ENCODE measurements at places on chromosomes 16 and 17.

- no peak for DNase-seq
These were observed 1151.9 kb upstream of the GOT2 start for GRCh38 chr16:59886021-59886420.

- DNase-seq, result no peak
These were observed 963.6 kb upstream of the GOT2 start for GRCh38 chr16:59697761-59698160.

DNA sequence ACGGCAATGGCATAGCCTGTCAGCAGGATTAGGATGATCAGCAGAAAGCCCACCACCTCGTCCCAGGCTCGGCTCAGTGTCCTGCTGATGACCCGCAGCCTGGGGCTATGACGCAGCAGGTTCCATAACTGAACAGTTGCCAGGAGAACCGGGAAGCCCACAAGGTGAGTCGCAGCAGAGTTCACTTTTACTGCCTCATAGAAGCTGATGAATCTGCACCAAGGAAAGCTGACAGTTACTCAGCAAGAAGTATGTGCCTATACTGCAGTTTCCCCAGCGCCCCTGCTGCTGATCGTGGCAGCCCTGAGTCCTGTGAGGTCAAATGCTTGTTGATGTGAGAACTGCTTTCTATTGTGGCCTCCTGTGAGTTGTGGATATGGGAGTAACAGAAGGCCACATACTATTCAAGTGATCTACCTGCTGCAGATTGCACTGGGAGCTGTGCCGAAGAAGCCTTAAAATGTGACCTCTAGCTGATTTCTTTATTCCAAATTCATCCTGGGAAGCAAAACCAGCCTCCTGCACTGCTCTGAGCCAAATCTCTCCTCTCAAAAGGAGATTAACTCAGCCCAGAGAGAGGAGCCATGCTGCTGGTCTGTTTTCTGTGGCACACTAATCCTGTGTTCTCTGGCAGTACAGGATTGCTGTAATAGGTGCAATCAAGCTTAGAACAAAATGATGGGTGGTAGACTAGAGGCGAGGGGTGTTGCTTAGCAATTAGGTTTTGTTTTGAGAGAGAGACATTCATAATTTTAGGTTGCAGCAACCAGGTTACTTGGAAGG lies 38.8 kb downstream of the IST1 start:
- DNase-seq, result no peak

- DNase-seq, result no peak
These were observed 192.3 kb upstream of the SALL1 start for GRCh38 chr16:51343411-51343810.

DNA sequence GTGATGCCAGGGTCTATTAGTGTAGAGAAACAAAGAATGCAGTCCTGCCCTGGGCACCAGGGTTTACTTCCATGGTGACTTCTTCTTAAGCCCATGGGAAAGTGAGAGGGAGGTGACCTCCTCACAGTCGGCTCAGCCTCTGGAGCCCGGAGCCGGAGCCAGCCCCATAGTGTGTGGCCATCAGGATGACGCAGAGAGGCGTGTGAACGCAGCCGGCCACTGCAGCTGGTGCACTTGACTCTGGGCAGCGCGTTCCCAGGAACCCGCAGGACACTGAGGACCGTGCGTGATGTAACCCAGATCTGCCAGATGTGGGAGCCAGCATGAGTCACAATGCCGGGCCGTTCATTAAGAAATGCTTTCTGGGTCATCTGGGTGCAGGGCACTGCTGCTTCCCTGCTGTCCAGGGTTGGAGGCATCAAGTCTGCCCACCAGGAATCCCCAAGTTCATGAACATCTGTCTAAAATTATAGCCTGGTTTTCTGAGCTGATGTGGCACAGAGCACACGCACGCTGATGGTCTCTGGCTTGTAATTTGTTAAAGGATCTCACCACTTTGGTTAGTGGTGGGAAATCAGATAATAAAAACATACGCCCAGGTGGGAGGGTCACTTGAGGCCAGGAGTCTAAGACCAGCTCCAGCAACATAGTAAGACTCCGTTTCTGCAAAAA lies 114.1 kb downstream of the PITPNC1 start:
- no peak for DNase-seq

DNA sequence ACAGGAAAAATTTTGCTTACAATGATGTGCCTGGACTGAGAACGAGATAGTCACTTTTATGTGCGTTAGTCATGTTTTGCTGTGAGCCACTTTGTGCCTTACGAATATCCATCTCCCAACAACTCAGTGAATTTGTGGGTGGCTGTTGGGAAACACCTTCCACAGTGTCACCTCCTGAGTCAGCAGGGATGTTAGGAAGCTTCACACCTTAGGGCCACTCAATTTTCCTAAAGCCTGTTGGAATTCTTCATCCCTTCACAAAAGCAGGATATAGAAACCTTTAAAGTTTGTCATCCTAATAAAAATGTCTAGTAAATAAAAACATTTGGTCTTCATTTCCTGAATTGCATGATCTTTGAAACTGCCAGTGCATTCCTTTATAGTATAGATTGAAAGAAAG lies 4.3 kb upstream of the KRTAP3-1 start:
- DNase-seq, result no peak

DNA sequence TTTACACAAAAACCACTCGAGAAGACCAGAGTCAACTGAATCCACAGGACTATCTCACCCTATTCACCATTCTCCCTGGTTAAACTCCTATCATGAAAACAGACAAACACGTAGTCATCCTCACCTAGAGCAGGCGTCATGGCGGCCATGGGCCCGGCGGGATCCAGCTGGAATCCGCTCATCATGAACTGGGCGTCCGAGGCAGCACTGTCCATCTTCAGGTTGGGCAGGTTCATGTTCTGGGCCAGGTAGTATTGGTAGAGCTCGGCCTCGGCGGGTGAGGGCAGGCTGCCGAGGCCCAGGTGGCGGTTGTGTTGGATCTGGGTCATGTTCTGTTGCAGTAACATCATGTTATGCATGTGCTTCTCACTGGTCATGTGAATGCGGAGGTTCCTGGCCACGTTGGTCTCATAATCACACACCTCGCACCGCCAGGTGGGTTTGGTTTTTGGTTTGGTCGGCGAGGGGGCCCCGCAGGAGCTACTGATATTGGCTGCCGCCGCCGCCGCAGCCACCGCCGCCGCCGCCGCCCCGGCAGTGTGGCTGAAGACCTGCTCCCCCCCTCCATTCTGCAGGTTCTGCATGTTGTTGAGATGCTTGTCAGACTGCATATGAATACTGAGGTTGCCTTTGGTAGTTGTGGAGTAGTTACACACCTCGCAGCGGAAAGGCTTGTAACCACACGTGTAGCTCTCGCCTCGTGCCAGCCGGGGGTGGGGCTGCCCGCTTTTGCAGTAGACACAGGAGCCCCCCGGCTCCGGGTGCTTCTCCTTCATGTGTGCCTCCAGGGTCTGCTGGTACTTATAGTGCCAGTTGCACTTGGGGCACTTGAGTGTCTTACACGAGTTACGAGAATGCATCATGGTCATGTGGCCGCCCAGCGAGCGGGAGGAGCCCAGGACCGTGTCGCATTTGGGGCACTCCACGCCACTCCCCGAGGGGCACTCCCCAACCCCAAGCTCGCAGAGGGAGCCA lies 90.3 kb downstream of the ZFHX3 start:
- no peak for DNase-seq

DNA sequence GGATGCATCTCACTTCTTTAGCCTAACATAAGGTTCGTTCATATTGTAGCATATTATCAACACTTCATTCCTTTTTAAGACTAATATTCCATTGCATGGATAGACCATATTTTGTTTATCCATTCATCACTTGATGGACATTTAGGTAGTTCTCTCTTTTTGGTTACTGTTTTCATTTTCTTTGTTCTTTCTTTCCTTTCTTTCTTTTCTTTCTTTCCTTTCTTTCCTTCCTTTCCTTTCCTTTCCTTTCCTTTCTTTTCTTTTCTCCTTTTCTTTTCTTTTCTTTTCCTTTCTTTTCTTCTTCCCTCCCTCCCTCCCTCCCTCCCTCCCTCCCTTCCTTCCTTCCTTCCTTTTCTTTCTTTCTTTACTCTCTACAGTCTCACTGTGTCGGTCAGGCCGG lies 24.2 kb downstream of the PLCG2 start:
- no peak for DNase-seq

- DNase-seq, result no peak
These were observed 39.2 kb downstream of the ADCY7 start for GRCh38 chr16:50305441-50306061.

DNA sequence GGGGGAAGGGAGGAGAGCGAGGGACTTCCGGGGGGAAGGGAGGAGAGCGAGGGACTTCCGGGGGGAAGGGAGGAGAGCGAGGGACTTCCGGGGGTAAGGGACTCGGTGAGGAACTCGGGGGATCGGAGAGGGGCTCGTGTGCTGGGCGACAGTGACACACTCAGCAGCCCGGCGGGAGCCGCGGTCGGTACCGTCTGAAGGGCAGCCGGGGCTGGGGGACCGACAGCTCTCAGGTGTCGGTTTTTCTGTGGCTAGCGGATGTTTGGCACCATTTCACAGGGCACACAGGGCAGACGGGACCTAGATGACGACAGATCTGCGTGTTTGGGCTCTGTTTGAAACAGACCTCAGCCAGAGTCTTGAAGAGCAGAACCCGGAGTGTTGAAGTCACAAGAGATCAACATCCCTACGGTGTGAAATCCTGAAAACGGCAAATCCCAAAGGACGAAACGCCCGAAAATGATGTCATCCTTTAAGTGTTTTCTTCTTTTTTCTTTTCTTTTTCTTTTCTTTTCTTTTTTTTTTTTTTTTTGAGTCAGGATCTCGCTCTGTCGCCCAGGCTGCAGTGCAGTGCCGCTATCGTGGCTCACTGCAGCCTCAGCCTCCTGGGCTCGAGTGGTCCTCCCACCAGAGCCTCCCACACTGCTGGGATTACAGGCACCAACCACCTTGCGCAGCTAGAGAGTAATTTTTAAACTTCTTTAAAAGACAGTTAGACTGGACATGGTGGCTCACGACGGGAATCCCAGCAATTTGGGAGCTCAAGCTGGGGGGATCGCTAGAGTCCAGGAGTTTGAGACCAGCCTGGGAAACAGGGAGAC lies 23.9 kb downstream of the ZNF778 start:
- DNase-seq, result peak; percentile 94

DNA sequence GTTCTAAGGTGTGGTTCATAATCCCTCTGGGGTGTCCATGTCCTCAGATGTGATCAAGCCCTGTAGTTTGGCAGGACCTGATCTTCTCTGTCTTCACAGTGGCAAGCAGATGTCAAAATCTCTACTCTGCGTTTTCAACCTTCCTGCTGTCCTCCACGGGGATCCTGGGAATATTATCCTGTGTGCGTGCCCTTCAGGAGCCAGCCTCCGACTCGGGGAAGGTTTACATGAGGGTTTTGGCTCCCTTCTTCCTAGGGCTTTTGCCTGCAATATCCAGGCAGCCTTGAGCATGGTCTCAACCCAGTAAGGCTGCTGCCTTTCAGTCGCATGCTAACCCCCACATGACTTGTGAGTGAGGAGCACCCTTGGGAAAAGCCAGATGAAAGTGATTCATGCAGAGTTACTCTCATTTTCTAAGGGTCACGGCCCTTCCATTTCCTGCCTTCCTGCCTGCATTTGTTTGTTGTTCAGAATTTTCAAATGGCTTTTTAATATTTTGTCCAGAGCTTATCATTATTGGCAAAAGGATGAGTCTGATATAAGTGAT lies 202.2 kb upstream of the CHMP6 start:
- DNase-seq, result no peak

DNA sequence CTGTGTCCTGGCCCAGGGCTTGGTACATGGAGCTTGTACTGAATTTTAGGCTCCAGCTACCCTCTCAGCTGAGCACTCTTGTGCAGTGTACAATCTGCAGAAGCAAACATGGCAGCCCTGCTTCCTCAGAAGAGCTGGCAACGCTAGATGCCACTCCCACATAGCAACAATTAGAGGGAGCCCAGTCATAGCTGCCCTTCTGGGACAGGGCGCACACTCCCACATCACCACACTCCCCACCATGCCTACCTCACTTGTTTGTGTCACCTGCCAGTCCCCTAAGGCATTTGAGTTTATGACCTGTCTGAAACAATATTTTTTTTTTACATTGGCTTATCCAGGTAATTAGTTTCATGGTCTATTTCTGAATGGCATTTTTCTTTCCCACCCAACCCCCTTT lies 72.3 kb downstream of the C17orf67 start:
- DNase-seq, result no peak

GRCh38 chr16:27841061-27841801 lies 222.3 kb downstream of the GSG1L start:
- no peak for DNase-seq

GRCh38 chr16:5918567-5919130 lies 821.1 kb upstream of the EEF2KMT start:
- no peak for DNase-seq

GRCh38 chr17:48970224-48970623 lies 1.8 kb upstream of the GIP start:
- no peak for DNase-seq

DNA sequence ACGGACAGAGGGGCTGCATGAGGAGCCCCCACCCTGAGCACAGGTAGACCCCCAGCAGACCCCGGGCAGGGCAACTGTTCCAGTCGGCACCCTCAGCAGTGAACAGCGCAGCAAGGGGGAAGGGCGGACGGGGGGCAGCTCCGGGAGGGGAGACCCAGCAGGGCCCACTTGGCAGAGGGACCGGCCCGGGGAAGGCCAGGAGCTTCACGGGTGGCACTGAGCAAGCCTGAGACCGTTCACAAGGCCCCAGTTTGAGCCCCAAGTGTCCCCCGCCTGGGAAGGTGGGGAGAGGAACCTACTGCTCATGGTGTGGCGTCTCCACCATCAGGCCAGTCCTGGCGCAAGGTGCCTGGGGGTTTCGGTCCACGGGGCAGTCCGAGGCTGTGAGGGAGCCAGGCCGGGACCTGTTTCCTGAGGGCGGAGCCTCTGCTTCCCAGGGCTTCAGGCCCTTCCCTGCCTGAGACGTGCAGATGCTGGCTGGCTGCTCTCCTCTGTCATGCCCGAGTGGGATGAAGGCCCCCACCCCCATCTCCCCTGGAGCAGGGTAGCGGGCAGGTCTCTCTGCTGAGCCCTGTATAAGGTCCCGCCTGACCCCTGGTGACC lies 54.4 kb upstream of the GNG13 start:
- DNase-seq, result no peak

- peak; percentile 45 for DNase-seq
These were observed 60.4 kb upstream of the RPH3AL start for GRCh38 chr17:413016-413350.

DNA sequence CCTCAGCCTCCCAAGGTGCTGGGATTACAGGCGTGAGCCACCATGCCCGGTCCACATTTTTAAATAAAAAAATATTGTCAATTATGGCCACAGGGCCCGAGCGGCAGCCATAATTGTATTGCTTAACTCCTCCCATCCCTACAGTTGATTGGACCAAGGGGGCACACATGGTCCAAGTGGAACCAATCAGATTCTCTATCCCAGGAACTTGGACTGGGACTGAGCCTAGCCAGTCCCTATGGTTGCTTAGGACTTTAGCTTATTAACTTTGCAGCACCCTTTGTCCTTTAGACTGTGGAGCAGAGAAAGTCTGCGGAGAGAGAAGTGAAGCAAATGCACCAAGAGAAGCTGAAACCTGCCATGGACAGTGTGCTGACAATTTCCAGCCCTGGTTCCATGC lies 5.5 kb upstream of the RDM1 start:
- DNase-seq, result no peak

DNA sequence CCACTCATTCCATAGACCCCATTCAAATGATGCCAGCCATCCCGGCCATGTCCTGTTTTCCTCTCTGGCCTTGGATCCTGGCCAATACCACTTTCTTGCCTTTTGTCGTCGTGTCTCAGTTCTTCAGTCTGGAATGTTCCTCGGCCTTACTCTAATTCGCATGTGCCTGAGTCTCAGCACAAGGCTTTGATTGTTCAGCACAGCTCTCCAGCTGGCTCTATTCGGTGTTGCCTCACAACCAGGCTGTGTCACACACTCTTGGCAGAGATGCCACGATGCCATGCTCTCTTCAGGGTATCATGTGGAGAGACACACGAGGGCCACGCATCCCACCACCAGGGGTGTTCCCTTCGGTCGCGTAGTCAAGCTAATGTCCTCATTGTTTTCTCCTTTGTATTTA lies 1.8 kb upstream of the VPS4A start:
- DNase-seq, result no peak
